Natural killer cell (primary cell): ENCODE measurements at places on chromosomes 16 and 17.

DNA sequence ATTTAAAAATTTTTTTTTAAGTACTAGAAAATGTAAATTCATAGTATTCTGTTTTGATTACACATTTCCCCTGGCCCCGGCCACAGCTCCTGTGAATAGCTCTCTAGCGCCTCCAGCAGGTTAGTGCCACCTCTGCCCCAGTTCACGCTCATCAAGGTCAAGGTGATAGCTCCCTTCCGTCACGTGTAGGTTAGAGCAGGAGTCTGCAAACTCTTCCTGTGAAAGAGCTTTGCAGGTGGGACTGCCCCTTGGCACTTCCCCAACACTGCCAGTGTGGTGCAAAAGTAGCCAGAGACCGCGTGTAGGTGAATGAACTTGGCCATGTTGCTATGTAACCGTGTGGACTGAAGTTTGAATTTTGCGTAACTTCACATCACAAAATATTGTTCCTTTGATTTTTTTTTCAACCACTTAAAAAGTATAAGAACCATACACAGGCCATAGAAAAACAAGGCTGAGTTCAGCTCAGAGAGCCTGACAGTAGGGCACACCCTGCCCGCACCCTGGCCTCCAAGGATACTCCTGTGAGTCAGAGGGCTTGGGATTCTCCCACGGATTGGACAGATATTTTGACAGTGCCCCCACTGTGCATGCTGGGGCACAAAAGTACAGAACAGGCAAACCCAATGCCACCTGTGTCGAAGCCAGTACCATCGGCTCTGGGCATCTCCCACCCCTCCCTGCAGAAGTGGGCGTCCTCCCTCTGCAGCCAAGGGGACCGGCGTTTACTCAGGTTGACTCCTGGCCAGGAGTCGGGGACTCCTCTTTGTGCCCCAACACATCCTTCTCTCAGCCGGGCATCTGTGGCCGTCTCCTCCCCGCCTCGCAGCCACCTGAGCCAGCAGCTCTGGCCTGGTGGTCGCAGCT is 92.0 kb upstream of the CHMP6 start:
- DNase-seq, result peak; percentile 38

GRCh38 chr17:45103269-45103795 is 29.0 kb downstream of the PLCD3 start:
- DNase-seq, result no peak

DNA sequence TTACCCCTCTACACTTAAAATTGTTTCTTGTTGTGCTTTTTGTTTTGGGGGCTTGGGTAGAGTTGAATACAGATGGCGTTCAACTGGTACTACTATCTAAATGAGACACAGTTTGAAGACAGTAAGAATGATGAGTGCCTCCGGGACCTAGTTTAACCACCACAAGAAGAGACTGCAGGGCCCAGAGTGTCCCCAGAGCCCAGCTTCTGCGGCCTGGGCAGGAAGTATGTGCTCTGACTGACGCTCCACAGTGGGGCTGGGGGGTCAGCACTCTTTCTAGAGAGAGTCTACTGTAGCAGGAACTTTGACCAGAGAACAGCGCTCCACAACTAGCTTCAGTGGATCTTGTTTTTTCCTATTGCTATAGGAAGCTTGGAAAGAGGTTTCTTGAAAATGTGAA is 174.0 kb downstream of the VPS53 start:
- DNase-seq, result no peak

DNA sequence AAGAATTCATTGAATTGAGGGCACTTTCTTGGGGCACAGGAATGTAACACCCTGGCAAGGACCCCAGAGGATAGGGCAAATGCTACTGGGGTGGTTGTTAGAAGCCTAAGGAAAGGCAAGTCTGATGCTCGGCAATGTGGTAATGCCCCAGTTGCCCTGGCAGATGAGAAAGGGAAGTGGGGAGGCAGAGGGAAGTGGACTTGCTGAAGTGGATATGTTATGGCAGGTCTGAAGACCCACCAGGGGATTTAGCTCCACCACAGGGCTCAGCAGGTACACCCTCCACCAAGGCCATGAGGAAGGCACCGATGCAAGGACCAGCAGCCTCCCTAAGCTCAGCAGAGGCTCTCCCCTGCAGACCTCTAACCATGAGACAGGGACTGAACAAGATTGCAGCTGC is 184.8 kb downstream of the IRX5 start:
- DNase-seq, result no peak

GRCh38 chr16:69476920-69477443 is 52.6 kb downstream of the CYB5B start:
- no peak for DNase-seq

DNA sequence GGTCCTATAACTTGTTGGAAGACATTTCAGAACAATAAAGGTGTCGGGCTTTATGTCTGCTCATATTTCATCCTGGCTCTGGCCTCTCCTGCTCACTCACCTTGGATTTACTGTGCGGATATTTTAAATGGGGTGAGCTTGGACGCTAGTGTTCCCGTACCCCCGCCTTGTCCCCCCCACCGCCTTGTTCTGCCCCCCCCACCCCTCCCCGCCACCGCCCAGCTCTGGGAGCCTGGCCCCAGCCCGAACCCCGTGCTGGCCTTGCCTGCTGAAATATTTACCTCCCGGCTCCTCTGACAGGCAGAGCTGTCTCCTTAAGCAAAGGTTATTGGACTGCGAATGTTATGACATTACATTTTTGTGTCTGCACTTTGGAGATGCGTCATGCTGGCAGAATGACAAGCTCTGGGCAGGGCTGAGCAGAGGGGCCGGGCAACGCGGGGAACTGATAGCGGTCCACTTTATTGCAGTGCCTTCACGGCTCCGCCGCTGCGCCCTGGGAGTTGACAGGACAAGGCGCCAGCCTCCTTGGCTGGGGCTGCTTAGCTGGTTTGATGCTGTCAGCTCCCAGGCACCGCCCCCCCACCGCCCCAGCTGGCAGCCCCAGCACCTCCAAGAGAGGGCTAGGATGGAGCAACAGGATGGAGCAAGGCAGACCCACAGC is 222.5 kb upstream of the GSE1 start:
- DNase-seq, result no peak

DNA sequence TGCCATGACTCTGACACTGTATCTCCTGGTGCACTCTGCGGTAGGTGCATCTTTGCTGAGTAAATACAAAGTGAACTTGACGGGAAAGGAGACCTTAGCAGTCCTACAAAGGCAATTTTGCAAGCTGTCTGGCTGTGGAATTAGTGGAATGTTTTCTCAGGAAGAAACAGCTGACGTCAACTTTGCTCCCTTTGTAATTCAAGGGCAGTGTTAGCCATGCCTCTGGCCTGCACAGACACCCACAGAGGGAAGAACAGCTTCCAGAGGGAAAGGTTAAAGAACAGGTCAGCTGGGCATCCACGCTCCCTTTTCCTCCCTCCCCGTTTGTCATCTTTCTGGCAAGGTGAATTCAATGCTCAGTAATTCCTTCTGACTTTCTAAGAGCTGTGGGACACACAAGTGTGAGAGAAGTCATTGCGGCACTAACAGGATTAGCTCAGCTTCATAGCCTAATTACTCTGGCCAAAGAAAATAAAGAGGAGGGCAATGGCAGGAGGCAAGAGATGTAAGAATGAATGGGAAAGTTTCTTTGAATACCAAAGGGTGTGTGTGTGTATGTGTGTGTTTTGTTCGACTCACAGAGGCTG is 476.9 kb upstream of the GOT2 start:
- no peak for DNase-seq

DNA sequence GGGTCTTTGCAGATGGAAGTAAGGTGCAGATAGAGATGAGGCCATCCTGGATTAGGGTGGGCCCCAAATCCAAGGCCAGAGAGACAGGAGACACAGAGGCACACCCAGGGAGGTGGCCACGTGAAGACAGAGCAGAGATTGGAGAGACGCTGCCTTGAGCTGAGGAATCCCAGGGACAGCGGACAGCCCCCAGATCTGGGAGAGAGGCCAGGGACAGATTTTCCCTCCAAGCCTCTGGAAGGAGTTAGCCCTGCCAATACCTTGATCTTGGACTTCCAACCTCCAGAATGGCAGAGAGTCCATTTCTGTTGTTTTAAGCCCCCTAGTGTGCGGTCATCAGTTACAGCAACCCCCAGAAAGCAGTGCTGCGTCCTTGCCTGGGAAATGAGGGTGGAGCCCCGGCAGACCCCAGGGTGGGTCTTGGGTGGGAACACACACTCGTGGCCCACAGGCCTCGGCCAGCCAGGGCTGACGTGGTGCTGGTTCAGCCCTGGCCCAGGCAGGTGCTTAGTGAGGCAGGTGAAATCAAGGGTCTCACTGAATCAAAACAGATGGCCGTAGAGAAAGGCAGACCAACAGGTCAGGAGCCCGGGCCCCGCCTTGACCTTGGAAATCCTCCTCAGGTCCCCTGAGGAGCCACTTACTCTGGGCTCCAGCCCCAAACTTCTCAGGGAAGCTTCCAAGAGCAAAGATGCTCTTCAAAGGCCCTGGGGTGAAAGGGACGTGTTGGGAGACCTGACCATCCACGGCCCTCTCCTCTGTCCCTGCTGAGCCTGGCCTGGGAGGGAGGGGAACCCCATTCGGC is 169.3 kb downstream of the RBFOX3 start:
- DNase-seq, result no peak
